Suppressor macrophage (primary cell): ENCODE measurements at places on chromosomes 4 and X.

DNA sequence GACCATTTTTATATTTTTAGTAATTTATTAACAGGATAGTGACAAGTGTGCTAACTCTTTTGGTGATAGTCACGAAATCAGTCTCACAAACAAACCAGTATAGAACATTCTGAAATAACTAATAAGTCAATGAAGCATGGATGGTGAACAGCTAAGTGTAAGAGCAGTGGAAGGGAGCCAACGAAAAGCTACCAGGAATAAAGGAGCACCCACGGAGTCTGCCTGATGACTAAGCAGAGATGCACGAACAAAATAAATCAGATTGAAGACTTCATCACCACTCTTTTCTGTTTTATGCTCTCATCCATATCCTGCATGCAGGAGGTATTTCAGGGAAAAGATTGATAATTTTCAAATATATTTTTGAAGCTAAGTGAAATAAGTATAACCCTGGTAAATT, 891.1 kb upstream of the HS3ST1 start:
- no peak for DNase-seq

- DNase-seq: no peak
These were observed 21.3 kb downstream of the PIN4 start for GRCh38 chrX:72202792-72203401.

GRCh38 chr4:40185830-40186664, 10.8 kb upstream of the RHOH start:
- no peak for DNase-seq

- DNase-seq: no peak
These were observed 868 bp upstream of the GNL3L start for GRCh38 chrX:54529151-54529550.

- no peak for DNase-seq
These were observed 253.9 kb downstream of the PCDH18 start for GRCh38 chr4:137278431-137278830.

GRCh38 chr4:185332575-185333464, 62.9 kb downstream of the LRP2BP start:
- DNase-seq: no peak

- DNase-seq: no peak
These were observed 34.3 kb downstream of the OR13H1 start for GRCh38 chrX:131577999-131578734.

DNA sequence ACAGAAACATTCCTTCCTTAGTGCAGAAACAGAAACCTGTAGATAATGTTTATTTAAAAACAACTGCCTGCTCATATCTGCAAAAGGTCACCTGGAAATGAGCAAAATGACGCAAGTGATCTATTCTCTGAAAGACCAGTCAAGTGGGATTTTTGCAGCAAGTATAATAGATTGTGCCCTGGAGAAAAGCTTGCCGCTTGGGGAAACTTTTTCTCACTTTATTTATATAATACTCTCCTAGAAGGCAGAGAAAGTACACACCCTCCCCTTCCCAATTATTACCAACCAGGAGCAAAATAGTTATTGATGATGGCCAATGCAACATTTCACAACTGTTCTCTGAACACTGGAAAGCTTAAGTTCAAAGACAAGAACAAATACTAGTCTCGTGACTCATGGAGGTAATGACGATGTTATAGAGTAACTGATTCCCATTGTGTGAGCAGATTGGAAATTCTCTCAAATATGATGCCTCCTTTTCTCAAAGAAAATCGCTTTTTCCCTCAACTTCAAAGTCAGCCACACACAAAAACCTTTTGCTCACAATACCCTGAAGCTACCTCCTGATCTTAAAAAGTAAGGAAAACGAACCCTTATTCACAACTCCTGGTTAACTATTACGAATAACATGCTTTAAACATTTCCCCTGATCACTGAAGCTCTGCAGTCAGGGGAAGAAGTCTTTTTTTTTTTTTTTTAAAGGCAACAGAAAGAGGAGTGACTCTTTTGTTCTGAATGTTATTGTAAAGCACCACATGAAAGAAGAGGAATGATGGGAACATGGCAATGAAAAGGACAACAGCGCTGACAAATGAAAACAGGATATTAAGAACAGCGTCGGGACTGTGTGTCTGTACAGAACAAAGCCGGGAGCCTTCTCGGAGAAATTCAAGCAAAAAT, 41.0 kb downstream of the MID1 start:
- DNase-seq: no peak

- DNase-seq: no peak
These were observed 89.9 kb downstream of the EFHC2 start for GRCh38 chrX:44253575-44253942.

GRCh38 chrX:115029440-115029839, 12.0 kb upstream of the IL13RA2 start:
- no peak for DNase-seq

GRCh38 chr4:73850261-73850970, 2.7 kb upstream of the PF4V1 start:
- DNase-seq: no peak

DNA sequence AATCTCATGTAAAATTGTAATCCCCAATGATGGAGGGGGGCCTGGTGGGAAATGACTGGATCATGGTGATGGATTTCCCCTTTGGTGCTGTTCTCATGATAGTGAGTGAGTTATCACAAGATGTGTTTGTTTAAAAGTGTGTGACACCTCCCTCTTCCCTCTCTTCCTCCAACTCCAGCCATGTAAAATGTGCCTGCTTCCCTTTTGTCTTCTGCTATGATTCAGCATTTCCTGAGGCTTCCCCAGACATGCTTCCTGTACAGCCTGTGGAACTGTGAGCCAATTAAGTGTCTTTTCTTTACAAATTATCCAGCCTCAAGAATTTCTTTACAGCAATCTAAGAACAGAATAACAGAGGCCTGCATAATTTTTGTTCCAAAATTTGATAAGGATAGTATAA, 85.2 kb downstream of the ANAPC10 start:
- peak; percentile 49 for DNase-seq

DNA sequence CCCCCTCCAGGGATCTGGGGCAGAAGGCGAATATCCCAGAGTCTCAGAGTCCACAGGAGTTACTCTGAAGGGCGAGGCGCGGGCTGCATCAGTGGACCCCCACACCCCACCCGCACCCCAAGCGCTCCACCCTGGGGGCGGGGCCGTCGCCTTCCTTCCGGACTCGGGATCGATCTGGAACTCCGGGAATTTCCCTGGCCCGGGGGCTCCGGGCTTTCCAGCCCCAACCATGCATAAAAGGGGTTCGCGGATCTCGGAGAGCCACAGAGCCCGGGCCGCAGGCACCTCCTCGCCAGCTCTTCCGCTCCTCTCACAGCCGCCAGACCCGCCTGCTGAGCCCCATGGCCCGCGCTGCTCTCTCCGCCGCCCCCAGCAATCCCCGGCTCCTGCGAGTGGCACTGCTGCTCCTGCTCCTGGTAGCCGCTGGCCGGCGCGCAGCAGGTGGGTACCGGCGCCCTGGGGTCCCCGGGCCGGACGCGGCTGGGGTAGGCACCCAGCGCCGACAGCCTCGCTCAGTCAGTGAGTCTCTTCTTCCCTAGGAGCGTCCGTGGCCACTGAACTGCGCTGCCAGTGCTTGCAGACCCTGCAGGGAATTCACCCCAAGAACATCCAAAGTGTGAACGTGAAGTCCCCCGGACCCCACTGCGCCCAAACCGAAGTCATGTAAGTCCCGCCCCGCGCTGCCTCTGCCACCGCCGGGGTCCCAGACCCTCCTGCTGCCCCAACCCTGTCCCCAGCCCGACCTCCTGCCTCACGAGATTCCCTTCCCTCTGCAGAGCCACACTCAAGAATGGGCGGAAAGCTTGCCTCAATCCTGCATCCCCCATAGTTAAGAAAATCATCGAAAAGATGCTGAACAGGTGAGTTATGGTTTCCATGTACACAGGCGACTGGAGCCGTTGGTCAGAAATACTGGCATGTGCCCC, at the start of gene CXCL1:
Gene CXCL1, plus strand, starts transcription at position 264 of the 926 bp plus-strand sequence. Its CDS starts 78 bp downstream, at position 342.
- peak; percentile 78 for DNase-seq

GRCh38 chr4:7156761-7157488, 35.4 kb upstream of the SORCS2 start:
- DNase-seq: no peak

GRCh38 chr4:87848622-87849351, 16.0 kb downstream of the MEPE start:
- peak; percentile 62 for DNase-seq

GRCh38 chrX:36422368-36422767, 502.8 kb downstream of the CFAP47 start:
- DNase-seq: no peak

DNA sequence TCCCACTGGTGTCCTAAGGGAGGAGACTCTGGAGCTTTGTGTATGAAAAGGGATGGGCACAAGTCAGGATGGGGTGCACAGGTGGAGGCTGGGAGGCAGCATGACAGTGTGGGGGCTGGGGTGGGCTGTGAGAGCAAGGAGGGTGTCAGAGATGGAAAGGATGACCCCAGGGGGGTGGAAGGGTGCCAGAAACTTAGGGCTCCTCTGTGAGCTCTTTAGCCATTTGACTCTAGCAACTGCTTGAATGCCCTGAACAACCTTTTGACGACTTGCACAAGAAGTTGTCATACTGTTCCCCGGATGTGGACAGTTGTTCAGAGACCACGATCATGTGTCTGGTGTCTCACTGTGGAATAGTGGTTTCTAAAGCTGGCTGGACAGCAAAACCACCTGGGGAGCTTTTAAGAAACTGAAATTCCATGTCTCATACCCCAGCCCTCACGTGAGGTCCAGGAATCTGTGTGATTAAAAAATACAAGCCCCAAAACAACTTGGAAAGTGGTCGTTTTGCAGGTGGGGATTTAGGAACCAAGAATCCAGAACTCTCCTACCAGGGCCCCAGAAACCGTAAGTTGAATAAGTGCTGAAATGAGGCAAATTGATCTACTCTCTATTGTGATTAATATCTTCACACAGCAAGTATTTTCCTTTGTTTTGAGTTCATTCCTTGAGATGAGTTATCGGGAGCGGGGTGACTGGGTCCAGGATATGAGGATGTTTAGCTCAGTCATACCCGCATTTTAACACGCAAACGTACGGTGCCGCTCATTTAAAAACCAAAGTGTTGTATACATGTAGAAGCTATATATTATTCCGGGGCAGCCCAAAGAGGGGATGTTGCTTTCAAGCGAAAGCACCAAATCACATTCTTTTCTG, 3.4 kb downstream of the RHOH start:
- DNase-seq: peak; percentile 60

GRCh38 chrX:110159235-110159634, 156.3 kb downstream of the TMEM164 start:
- DNase-seq: no peak

GRCh38 chrX:154355776-154356140, 18.7 kb downstream of the FLNA start:
- DNase-seq: no peak

DNA sequence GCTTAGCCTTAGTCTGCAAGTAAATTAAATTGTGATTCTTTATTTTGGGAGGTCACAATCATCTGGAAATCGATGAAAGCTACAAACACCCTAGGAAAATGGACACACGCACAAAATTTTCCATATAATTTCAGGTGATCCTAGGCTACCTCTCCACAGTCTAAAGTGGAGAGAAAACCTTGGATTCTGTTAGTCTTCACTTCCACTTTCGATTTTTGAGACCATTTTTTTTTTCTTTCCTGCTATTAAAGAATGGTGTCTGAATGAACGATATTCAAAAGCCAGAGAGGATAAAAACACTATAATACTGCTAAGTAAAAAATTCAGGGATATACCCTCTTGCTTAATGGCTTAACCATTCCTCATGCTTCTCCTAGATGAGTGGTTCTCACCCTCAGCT, 1.7 kb downstream of the FBXL5 start:
- DNase-seq: no peak

DNA sequence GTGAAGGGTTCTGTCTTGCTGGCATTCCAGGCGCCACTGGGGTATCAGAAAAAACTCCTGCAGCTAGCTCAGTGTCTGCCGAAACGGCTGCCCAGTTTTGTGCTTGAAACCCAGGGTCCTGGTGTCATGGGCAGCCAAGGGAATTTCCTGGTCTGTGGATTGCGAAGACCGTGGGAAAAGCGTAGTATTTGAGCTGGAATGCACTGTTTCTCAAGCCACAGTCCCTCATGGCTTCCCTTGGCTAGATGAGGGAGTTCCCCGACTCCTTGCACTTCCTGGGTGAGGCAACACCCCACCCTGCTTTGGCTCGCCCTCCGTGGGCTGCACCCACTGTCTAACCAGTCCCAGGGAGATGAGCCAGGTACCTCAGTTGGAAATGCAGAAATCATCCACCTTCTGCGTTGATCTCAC, 40.1 kb downstream of the NOP14 start:
- peak; percentile 40 for DNase-seq

DNA sequence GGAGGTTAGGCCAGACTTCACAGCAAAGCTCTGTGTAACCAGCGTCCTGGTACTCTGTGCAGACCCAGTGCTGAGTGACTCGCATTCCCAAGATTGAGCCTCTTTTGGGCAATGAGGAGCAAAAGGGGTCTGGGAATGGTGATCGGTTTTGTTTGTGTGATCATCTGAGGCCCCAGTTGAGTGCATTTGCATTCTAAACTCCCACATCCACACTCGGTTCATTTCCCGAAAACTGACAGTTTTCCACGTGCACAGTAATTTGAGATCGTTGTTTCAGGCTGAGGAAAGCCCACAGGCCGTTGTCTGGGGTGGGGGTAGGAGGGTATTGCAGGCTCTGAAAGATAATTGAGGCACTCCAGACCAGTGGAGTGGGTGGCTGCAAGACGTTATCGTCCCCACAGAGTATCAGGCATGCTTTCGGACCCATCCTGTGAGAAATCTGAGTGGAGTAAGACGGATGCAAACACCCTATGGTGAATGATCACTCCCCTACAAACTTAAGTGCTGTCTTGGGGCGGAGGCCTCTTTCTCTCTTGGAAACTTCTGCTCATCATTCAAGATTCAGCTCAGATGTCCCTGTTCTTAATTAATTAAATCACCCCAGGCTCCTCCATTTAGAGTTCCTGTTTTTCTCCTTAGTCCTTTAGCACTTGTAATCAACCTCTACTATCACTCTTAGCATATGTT, 96.1 kb downstream of the AFF1 start:
- no peak for DNase-seq

- DNase-seq: no peak
These were observed 775.9 kb downstream of the CENPC start for GRCh38 chr4:66769441-66769840.

GRCh38 chr4:102143433-102143832, 201.8 kb downstream of the SLC39A8 start:
- DNase-seq: no peak

GRCh38 chrX:110454336-110454735, 95.7 kb downstream of the RTL9 start:
- DNase-seq: no peak

GRCh38 chr4:155017426-155017825, 191.0 kb upstream of the NPY2R start:
- no peak for DNase-seq
